NCI-H446 treated with DMSO at 0.1 percent for 48 hours (cell line): ENCODE measurements at places on chromosomes 6 and 20.

DNA sequence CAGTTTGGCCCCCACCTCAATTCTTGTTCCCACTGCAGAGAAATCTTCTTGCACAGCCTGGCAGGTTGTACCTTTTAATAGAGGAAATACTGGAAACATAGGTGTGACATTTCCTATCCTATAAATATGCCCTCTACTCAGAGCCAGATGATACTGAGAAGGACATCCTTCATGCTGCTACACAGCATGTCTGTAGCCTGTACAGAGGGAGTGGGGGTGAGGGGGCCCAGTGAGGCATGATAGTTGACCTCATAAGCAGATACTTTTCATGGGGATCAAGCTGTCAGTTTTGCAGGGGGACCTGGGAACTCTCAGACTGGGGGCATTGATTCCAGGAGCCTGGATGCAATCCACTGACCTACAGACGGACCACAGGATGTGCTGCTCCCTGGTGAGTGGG, 96.2 kb upstream of the TOP1 start:
- no peak for DNase-seq

- no peak for DNase-seq
Observed at GRCh38 chr6:154931711-154932424, 63.2 kb upstream of the TIAM2 start.

GRCh38 chr6:149387779-149388512, 12.1 kb upstream of the SUMO4 start:
- DNase-seq: no peak

GRCh38 chr20:37673444-37673843, 20.4 kb upstream of the CTNNBL1 start:
- DNase-seq: no peak

DNA sequence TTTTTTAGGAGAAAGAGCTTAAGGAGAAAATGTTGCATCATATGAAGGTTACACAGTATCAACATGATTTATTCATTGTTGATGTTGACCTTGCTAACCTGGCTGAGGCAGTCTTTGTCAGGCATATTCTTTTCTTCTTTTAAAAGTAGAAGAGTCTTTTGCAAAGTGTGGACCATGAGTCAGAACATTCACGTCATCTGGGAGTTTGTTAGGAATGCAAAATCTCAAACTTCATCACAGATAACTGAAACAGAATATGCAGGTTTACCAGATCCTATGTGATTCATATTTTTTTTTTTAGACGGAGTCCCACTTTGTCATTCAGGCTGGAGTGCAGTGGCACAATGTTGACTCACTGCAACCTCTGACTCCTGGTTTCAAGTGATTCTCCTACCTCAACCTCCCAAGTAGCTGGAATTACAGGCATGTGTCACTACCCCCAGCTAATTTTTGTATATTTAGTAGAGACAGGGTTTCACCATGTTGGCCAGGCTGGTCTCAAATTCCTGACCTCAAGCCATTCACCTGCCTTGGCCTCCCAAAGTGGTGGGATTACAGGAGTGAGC, 530.4 kb upstream of the BTBD3 start:
- no peak for DNase-seq

GRCh38 chr6:109515781-109516409, 32.9 kb upstream of the ZBTB24 start:
- no peak for DNase-seq

DNA sequence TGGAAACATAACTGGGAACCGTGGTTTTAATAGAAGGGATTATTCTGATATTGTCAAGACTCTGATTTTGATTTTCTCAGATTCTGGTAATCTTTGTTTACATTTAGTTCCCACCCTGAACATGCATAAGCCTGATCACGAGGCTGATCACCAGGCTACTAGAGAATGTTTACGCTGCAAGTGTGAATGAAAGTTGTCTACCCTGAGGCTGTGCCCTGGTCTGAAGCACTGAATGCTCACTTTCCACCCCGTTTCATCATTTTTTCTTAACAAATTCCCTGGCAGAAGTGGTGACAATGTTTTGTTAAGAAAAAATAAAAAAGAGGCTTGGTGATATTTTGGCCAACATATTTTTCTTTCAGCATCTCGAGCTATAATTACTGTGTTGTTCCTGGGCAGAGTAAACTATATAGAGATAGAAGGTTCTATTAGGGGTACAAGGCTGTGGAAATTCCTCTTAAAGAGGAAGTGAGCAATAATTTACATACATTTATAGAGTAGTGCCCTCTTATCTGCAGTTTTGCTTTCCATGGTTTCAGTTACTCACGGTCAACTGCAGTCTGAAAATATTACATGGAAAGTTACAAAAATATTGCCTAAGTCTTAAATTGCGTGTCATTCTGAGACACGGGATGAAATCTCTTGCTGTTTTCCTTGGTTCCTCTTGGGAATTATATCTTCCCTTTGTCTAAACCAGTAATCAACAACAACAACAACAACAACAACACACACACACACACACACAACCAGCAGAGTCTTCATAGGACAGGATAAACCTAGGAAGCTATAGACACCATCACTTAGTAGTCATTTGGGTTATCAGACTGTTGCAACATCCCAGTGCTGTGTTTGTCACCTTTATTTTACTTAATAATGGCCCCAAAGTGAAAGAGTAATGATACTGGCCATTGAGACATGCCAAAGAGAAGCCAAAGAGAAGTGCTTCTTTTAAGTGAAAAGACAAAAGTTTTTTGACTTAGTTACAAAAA, 566.6 kb upstream of the CITED2 start:
- DNase-seq: no peak

DNA sequence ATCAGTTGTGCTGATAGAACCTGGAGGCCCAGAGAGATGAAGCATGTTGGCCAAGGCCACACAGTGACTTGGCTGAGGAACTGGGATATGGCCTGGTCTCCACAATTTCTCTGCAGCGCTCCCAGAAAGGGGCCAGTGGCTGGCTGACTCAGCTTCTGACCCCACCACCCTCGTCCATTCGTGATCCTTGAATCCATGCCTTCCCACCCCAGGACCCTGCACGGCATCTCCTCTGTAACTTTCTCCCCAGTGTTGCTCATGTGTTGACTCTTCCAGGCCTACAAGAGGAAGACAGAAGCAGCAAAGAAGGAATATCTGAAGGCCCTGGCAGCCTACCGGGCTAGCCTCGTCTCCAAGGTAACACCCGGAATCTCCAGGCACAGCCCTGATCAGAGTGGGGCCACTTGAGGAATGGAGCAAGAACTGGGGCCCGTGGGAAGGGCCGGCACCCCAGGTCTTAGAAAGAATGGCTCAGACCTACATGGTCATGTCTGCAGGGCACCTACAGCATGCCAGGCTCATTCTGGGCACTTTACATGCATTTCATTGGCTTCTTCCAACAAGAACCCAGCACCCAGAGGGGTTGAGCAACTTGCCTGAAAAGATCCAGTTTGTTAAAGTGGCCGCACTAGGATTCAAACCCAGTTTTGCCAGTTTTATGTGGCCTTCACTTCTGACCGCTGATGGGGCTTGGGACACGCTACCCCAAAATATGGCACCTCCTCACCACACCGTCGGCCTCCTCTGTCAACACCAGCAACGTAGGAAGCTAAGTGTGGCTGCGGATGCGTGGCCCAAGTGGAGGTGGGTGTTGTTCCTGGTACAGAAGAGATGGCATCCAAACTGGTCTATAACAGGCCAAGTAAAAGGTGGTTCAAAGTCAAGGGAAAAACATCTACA, 122.2 kb downstream of the JPH2 start:
- no peak for DNase-seq

DNA sequence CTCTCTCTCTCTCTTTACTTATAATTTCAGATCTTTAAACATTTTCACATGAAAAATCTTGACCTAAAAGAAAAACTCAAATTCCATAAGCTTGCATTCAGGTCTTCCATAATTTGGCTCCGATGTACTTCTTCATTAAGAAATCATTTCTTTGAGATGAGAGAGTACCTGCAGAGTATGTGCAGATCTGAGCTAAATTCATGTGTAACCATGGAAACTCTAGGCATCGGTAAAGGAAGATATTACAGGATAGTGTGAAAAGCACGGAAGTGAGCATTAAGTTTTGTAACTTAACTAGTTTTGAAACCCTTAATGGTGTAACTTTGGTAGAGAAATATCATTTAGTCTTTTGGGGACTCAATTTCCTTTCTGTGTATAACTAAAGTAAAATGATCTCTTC, 295.9 kb upstream of the SOX4 start:
- DNase-seq: no peak

DNA sequence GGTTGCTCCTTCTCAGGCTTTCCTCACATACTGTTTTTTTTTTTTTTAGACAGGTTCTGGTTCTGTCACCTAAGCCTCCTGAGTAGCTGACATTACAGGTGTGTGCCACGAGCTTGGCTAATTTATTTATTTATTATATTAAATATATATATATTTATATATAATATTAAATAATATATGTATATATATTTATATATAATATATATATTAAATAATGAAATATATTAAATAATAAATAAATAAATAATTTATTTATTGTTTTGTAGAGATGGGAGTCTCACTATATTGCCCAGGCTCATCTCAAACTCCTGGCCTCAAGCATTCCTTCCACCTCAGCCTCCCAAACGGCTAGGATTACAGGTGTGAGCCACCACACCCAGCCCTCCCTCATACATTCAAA, 28.3 kb upstream of the SLC9A8 start:
- DNase-seq: no peak

DNA sequence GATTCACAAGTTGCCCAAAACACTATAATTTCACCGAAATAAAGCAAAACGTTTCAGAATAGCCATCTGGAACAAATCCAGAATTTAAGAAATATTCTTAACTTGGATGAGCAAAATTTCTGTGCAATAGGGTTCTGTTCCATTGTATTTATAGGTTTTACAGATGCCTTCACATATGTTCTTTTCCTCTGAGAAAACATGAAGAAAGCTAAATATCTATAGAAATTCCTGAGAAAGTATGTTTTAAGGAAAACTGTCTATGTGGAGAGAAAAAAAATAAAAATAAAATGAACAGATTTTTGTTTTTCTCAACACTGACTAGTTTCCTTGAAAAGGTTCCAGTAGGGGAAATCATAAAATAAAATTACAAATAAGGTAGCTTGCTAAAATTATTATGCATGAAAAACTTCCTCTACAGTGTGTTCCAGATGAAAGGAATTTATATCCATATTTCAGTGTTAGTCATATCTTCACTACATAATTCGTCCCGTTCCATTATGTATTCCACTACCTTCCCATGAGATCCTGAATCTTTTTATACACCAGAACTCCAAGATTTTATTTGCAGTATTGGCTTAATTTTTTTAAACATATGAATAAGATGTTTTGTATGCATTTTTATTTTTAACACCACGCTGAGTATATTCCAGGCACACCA, 42.4 kb upstream of the TMX4 start:
- DNase-seq: no peak

- no peak for DNase-seq
Observed at GRCh38 chr20:58004146-58004545, 224.3 kb downstream of the ANKRD60 start.

DNA sequence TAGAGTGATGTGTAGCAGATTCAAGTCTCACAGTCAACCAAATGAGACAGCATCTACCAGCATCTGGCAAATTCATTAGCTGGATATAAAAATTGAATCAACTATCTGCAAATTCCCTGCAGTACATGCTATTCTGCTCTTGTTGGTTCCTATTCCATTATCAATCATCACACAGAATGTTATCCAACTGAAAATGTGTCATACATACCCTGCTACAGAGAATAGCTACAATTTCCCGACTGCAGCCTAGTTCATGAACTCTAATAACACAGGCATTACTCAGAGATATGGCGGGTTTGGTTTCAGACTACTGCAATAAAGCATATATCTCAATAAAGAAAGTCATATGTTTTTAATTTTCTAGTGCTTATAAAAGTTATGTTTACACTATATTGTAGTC, 78.4 kb downstream of the AHI1 start:
- no peak for DNase-seq

- no peak for DNase-seq
Observed at GRCh38 chr6:20715135-20715806, 181.0 kb downstream of the CDKAL1 start.

DNA sequence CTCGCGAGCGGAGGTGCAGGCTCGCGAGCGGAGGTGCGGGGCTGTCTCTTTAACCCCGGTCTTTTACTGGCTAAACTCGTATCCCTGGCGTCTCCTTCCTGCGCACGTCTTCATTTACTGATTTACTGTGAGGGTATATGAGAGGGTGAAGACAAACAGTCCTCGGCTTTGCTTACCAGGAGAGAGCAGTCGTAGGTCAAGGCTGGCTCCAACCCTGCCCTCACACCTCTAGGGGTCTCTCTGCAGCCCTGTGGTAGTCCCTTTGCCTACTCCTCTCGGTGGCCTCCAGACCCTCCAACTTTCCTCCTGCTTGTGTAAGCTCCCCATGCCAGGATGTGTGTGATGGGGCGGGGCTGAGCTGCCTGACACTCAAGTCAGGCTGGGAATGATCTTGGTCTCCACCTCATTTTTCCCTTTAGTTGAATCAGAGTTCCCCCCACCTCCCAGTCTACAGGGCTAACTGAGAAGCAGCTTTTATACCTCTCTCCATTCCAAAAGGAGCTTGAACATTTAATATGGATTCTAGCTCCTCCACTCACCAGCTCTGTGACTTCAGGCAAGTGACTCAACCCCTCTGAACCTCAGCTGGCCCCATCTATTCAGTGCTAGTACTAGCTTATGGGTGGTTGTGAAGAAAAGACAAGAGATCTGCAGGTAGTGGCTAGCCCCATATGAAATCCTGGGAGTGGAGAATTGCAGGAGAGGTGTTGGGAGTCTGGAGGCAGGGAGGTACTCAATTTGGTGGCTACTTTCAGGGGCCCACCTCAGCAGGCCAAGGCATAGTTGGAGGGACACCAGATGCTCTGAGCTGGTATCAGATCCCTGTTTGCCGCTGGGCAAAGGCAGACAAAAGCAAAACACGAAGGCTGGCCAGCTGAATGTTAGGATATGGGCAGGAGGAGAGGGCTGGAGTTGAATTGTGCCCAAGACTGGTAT, 902 bp downstream of the SLC29A1 start:
- DNase-seq: no peak

DNA sequence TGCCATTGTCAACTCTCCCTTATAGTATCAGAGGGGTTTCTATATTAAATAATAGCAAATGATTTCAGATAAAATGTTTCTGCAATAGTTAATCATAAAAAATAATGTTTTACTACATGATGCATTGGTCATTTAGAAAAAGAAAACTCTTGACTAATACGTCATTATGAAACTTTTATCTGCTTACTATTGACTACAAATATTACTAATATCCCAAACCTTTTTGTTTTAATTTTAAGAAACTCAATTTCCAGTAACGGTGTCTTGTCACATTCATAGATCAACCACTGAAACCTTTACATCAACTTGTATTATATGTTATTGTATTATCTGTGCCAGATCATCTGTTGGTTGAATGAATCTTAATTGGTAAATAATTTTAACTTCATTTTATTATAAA, 482.9 kb upstream of the SLC35B3 start:
- DNase-seq: no peak
